Activated T-helper 9 cell treated with anti-CD3 and anti-CD28 coated beads, Interleukin-2, amount 50 U/mL, for 16 hours (primary cell): ENCODE measurements at places on chromosomes 3 and 15.

GRCh38 chr3:22922317-22922716, 280.8 kb upstream of the UBE2E2 start:
- DNase-seq: no peak

GRCh38 chr3:183662099-183662498, 26.7 kb downstream of the KLHL24 start:
- DNase-seq: no peak

DNA sequence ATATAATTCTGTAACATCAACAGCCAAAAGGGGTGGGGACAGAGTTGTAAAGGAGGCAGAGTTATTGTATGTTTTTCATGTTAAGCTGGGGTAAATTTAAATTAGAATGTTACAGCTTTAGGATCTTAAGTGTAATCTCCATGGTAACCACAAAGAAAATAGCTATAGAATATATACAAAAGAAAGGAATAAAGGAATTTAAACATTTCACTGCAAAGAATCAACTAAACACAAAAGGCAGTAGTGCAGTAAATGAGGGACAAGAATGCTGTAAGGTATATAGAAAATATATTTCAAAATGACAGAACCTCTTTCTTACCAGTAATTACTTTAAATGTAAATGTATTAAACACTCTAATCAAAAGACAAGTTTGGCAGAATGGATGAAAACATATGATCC, 361.7 kb downstream of the SLC9A9 start:
- no peak for DNase-seq

GRCh38 chr15:31340592-31340991, 14.0 kb downstream of the KLF13 start:
- DNase-seq: no peak

DNA sequence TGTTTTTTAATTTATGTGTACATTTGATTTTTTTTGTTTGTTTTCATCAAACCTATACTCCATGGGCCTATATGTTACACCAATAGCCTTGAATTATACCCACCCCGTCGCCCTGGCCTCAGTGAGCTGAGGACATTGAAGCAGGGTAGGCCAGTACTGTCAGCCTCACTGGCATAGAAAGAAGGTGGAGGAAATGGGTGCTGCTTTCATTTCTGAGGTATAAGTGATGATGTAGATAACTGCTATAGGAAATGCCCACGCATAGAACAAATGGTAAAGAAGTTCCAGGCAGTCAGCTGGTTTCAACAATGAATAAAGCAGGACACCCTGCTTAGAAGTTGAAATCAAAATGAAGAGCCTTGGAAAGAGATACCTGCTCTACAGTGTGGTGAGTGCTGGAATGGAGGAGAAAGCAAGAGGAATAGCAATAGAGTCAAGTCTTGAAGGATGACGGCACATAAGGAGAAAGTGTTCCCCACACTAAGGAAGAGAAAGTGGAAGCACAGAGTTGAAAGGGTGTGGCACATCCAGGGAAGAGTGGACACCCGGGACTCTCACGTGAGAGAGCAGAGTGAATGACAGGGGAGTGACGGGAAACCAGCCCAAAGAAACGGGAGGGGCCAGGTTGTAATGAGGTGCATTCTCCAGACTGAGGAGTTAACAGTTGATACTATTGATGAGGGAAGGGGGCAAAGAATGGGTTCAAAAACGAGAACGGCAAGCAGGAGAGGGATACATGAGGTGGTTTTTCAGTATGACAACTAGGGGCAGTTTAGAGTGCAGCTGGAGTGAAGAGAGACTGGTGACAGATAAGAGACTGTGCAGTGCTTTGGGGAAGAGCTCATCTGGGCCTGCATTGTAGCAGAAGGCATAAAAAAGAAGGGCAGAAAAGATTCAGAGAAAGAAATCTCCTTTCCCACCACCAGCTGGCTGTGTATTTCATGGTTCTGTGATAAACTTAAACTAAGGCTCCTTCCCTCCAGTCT, 70.5 kb downstream of the KLHL25 start:
- no peak for DNase-seq
